ENCODE measurements at places on chromosomes 3 and 15.

- no peak for DNase-seq
These were observed 366.1 kb upstream of the ZNF385D start for GRCh38 chr3:22117091-22117490.

DNA sequence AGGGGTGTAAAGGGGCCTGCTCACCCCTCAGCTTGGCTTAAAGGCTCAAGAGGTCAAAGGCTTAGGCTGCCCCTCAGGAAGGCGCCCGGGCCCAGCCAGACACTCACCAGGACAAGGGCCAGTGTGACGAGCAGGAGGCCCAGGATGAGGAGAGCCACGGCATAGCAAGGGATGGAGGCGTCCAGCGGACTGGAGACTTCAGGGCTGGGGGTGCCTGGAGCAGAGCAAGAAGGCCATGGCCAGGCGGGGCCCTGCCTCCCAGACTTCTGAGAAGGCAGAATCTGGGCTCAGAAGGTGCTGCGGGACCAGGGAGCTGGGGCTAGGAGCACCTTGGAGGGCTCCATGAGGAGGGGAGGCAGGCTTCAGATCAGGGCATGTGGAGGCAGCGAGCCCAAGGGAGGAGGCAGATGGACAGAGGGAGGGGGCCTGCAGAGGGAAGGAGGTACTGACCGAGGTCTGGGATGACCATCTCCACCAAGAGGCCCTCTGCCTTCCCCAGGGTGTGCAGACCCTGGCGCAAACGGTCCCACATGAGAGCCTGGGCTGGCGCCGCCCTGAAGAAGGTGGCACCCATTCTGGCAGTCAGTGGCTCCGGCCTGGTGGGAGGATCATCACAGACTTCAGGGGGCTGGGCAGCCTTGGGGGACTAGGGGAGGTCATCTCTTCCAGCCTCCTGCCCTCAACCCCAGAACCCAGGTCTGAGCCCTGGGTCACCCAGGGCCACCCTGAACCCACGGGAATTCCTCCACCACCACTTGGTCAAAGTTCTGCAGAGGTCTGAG is 24.5 kb downstream of the C15orf39 start:
- DNase-seq = no peak

- no peak for DNase-seq
These were observed 29.6 kb downstream of the GADL1 start for GRCh38 chr3:30864836-30865235.

DNA sequence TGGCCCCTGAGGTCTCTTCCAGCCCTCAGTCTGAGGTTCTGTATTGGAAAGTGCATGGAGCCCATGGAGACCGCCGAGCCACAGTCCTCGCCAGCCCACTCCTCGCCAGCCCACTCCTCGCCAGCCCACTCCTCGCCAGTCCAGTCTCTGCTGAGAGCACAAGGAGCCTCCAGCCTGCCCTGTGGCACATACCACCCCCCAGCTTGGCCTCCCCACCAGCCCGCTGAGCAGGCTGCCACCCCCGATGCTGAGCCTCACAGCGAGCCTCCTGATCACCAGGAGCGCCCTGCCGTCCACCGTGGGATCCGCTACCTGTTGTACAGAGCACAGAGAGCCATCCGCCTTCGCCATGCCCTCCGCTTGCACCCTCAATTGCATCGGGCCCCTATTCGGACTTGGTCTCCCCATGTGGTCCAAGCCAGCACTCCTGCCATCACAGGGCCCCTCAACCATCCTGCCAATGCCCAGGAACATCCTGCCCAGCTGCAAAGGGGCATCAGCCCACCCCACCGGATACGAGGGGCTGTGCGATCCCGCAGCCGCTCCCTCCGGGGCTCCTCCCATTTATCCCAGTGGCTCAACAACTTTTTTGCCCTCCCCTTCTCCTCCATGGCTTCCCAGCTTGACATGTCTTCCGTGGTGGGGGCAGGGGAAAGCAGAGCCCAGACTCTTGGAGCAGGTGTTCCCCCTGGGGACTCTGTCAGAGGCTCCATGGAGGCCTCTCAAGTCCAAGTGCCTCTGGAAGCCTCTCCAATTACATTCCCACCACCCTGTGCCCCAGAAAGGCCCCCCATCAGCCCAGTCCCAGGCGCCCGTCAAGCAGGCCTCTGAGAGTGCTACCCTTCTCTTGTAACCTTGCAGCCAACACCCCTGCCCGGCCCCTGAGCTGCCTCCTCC is 40.9 kb downstream of the PML start:
- no peak for DNase-seq

- DNase-seq = no peak
These were observed 8.6 kb upstream of the EBLN2 start for GRCh38 chr3:73052857-73053256.

GRCh38 chr3:123586968-123587367 is 2.1 kb upstream of the HACD2 start:
- peak; percentile 77 for DNase-seq

GRCh38 chr3:97935842-97936241 is 36.4 kb downstream of the RIOX2 start:
- DNase-seq = no peak

GRCh38 chr3:13229273-13229949 is 156.2 kb upstream of the IQSEC1 start:
- peak; percentile 57 for DNase-seq

- DNase-seq = no peak
These were observed 521.2 kb downstream of the FOXP1 start for GRCh38 chr3:71062037-71062932.

DNA sequence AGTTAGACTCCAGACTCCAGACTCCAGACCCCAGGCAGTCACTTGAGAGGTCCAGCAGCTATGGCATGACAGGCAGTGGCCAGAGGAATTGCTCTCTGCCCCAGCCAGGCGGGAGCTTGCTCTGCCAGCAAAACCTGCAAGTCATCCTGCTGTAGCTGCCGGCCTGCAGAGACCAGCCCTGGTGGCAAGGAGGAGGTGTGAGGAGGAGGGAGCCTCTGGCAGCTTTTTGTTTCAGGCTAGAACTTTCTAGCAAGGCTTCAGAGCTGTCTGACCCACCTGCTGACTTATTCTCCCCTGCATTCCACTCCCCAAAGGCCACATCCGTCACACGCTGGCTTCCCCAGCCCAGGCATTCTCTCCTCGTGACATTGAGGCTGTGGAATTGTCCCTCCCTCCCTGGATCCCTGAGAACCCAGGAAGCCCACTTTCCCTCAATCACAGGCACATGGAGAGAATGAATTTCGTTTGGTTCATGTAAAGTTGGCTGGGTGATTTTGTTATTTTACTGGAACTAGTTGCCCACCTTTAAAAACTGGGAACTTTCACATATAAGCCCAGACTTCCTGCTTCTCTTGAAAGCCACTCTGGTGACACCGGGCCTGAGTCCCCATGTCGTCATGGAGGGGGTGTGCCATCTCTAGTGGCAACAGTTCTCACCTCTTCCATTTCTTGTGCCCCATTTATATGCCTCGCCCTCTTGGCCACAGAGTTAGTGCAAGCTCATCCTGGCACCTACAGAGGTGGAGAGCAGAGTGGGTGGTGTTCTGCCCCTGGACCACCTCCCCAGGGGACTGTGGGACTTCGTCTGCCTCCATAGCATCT is 82.7 kb downstream of the ABHD5 start:
- no peak for DNase-seq

DNA sequence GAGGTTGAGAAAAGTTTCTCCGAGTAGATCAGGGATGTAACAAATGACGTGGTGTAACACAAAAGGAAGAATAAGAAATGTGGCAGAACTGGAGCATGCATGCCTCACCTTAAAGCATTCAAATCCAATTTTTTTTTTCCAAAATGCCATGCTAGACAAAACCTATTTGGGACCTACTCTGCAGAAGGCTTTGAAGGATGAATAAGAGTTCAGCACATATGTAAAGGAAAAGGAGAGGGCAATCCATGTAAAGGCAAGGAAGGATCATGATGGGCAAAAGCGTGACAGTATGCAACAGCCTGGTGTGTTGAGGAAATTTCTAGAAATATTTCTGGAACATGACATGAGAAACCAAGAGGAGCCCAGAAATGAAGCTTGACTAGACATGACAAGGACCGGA is 116.4 kb downstream of the OXNAD1 start:
- DNase-seq = no peak

DNA sequence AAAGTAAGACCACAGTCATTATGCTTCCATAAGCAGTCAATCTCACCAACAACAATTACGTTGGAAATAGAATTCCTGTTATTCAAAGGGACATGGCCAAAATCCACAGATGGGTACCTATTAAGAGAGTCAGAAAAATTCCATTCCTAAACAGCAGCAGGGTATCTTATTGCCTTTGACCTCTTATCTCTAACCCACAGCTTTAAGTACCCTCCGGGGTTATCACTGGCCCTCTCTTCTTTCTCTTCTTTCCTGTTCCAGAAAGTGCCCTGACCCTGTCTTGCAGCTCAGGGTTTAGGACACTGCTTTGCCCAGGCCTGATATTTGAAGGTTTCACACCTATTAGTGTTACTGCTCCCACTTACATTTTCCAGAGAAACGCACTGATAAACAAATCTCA is 428.7 kb downstream of the TBC1D5 start:
- no peak for DNase-seq

DNA sequence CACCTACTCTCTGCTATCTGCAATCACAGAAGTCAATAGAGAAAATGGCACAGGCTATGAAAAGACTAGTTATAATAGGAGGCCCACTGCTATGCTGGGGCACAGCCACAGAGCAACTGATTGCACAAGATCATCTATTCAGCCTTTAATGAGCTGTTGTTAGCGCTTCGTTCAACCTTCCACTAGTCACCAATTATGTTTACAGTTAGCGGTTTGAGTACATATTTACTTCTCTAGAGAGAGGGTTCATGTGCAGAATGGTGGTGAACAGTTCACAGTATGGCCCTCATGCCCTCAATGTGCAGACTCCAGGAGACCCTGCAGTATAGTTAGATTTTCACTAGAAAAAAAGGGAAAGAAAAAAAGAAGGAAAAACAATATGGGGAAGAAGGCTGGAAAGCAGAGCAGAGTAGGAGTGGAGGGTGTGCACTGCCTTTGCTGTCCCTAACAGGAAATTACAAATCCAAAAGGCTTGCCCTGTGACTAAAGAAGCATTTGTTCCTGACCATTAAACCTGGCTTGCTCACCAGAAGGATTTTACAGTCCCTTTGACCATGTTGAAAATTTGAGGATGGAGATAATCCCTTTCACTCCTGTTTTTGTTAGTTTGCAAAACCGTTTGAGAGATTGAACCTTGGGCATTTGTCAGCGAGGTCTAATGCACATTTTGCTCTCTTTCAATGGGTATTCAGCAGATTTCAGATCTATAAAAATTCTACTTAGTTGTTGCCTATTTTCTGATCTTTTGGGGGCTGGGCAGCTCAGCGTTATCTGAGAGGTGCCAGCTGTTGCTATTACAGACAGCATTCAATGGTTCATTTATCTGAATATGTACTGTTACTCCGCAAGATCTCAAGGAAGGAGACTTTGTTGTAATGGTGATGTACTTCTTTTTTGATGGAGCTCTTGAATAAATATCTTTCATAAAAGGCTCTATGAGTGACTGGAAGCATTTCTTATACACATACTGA is 296.1 kb downstream of the LSAMP start:
- no peak for DNase-seq

- no peak for DNase-seq
These were observed 171.7 kb downstream of the KLF13 start for GRCh38 chr15:31498329-31498728.

DNA sequence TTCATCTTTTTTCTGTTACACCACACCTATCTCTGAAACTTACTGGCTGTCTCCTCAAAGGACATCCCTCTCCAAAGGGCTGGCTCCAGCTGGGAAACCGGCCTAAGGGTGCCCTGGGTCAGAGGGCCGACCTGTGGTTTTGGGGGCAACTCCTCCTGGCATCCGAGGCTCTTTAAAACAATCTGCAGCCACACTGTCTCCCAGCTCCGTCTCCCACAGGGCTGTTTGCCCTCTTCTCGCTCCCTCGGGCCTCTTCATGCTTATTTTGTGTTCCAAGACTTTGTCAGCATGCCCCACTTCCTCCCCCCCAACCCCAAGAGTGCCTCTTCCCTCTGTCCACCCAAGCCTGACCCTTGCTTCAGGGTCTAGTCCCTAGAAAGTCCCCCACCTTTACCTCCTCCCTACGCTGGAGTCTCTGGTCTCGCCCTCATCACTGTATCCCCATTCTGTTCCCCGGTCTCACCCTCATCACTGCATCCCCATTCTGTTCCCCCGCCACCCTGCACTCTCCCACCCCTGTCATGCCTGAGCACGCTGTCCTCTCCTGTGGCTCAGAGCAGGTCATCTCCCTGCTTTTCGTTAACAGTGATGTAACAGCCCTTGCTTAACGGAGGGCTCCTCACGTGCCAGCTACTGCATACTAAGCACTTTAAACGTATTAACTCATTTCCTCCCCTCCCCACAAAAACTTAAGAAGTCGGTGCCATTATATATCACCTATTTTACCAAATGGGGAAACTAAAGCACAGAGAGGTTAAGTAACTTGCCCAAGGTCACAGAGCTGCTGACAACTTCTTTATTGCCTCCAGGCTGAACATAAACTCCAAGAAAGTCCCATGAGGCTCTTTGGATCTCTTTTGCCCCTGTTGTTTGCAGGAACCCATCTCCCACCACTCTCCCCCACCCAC is 1.1 kb upstream of the CSK start:
- DNase-seq = no peak

DNA sequence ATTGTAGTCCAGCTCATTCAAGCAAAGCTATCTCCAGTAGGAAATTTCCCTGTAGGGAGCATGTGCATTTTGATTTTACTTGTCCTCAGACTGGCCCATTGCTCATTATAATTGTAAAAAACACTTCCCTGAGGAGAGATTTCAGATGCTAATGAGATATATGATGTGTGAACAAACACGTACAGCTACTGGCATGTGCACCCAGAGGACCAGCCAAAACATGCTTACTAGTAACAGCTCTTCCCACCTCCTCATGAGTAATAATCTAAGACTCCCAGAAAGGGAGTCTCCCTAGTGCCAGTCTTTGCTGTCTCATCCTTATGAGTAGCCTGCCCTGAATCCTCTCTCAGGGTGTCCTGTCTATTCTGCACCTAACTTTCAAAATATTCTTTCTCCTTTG is 43.4 kb downstream of the FBXO22 start:
- DNase-seq = no peak

- DNase-seq = no peak
These were observed 36.5 kb upstream of the DENND4A start for GRCh38 chr15:65828585-65828984.

DNA sequence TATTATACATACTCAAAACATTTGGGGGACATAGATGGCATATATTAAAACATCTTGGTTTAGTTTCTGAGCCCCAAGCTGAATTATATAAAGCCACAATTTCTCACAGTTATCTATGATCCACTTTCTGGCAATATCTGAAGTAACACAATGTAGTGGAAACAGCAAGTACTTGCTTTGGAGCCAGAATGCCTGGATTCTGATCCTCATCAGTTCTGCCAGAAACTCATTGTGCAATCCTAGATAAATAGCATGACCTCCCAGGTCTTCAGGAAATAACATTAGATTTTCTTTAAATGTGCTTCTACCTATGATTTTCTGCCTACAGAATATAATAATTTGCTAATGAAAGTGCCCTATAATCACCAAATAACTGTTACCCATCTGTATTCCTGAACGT is 544.9 kb downstream of the NAALADL2 start:
- no peak for DNase-seq
